ENCODE measurements at places on chromosomes 5 and 9. TPM values are rescaled to one million over a fixed set of nuclear protein-coding genes. Genes with fewer than 3 reads are reported as not detected.
A peak's percentile ranks its signal among the peaks of the same experiment; 100 is the strongest.

GRCh38 chr5:151150471-151151262 lies 6.9 kb downstream of the ANXA6 start:
- peaks cover 42% of the 10 kb centered on the region for H3K36me3 ChIP-seq
- H3K4me3 ChIP-seq = peak overlapping the region; percentile 97
- peak; percentile 71 for DNase-seq
- peak overlapping the region; percentile 95 for H3K27ac ChIP-seq

DNA sequence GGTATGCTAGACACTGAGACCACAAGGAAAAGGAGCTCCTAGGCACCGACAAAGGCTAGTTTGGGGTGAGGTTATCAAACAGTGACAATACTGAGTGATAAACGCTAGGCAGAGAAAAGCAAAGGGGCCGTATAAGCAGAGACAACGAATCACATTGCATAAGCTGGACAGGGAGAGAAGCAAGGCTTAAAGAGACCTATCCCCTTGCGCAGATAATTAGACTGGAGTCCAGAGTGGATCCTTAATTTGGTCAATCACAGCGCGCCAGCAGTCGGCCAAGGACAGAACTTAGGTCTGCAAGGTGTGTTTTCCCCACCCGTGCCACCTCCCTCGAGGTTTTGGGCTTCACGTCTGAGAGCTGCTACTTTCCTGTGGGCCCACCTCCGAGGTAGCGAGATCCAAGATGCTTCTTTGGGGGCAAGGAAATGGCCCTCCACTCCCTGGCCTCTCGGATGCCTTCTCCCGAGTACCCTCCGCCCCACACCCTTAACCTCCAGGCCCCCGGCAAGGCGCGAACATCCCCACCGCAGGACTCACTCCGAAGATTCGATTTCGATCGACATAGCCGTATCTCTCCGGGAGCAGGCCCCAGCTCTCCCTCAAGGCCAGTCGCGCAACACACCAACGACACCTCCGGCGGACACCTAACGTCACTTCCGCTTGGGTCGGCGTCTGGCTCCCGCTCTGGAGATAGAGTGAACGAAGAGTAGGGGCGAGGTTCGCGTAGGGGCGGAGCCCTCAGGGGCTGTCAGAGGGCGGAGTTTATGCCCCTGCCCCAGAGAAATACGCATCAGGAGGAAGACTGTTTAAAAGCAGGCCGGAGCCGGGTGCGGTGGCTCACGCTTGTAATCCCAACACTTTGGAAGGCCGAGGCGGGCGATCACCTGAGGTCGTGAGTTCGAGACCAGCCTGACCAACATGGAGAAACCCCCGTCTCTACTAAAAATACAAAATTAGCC lies at the start of gene SMU1:
SMU1 (minus strand) TSS at position 629 of the 959 bp plus-strand sequence; CDS start at position 563, 66 bp downstream.
- H3K4me3 ChIP-seq = peak within 1 kb of the TSS; percentile 100
- peak; percentile 91 for DNase-seq
- H3K27me3 ChIP-seq = no peaks in the 10 kb centered on the region
- peaks cover 22% of the 10 kb centered on the region for H3K4me1 ChIP-seq
- H3K27ac ChIP-seq = peak within 1 kb of the TSS; percentile 100
- peaks cover 9% of the 10 kb centered on the region for H3K36me3 ChIP-seq

DNA sequence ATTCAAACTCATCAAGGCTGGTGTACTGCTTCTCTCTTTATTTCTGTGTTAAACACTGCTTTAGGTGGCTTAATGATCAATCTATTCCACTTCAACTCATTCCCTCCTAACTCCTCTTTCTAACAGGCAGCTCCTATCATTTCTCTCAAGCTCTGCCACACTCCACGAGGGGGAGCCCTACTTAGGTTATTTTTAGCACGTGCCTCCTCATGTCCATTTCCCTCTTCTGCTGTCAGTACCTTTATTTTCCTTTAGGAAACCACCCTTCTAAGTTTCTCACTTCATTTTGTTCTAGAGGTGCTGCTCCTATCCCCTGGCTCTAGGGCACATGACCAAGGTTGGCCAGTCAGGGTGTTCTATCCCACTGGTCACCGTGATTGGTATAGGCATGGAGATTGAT lies 6.7 kb upstream of the BRINP1 start:
- DNase-seq = no peak
- no peaks in the 10 kb centered on the region for H3K4me1 ChIP-seq
- H3K4me3 ChIP-seq = no peak overlapping the region
- H3K27me3 ChIP-seq = peaks cover 4% of the 10 kb centered on the region

Gene GDA
- not detected for total RNA-seq
